ENCODE measurements at places on chromosomes 5 and 9. TPM values are rescaled to one million over a fixed set of nuclear protein-coding genes. Genes with fewer than 3 reads are reported as not detected.

DNA sequence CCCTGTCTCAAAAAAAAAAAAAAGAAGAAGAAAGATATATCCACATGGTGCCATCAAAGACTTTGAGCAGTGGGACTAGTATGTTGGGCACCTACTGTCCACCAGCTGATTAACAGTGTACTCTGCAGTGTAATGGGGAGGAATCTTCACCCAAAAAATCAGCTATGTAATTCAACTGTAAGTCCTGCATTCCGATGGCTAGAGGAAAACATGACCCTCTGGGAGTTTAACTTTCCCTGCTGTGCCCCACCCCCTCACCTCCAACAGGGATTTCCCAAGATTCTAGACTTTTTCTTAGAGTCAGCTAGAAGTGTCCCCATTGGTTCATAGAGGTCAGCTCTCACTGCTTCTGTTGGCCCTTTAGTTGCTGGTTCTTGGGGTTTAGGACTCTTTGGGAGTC is 221.2 kb upstream of the CLINT1 start:
- DNase-seq, result no peak

LMX1B gene
- total RNA-seq, result 1.2 TPM

DNA sequence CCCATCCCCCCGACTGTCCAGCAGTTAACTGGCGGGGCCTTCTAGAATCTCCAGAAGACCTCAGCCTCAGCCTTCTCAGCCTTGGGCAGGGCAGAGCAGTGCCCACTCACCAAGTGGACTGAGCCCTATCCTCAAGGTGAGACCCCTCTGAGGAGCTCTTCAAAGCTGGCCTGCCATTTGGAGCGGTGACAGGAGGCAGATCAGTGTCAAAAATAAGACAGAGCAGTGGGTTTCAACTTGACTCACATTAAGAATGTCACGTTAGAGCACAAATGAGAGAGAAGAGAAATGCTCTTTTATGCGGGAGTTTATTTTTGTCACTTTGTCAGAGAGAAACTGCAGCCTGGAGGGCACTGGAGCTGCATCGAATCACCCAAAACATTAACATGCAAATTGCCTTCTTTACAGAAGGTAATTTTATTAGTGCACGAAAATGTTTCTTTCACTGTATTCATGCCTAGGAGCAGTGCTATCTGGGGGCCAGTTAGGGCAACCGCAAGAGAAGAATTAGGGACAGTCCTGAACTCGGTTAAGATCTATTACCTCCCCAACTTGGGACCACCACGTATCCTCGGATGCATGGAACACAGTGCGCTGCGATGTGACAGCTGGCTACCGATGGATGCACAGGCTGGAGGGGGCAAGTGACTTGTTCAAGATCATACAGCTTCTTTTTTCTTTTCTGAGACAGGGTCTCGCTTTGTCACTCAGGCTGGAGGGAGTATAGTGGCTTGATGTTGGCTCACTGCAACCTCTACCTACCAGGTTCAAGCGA is 188.5 kb downstream of the DAB2IP start:
- DNase-seq, result no peak

GRCh38 chr5:87949676-87950631 is 318.7 kb downstream of the TMEM161B start:
- DNase-seq, result no peak

SGTB gene
- 4.3 TPM for total RNA-seq

MXD3 gene
- 2.0 TPM for total RNA-seq

- no peak for DNase-seq
Observed at GRCh38 chr5:135498637-135498995, 37.1 kb downstream of the NEUROG1 start.

PCDHB3 gene
- 0.70 TPM for total RNA-seq

SLCO6A1 gene
- not detected for total RNA-seq

DNA sequence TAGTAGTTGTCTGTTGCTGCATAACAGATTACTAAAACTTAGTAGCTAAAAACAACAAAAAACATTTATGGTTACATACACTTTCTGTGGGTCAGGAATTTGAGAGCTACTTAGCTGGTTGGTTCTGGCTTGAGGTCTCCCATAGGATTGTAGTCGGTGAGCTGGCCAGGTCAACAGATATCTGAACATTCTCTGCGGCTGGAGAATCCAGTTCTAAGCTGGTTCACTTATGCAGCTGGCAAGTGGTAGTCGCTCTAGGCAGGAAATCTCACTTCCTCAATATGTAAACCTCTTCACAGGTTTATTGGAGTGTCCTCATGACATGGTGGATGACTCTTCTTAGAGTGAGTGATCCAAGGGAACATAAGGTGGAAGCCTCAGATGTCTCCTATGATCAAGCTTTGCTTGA is 65.7 kb upstream of the TNFAIP8 start:
- no peak for DNase-seq

- no peak for DNase-seq
Observed at GRCh38 chr5:68771221-68771620, 322.6 kb upstream of the SLC30A5 start.

- DNase-seq, result peak; percentile 75
Observed at GRCh38 chr5:53482717-53483638, 2.5 kb downstream of the FST start.

ADGRV1 gene
- total RNA-seq, result not detected

GRCh38 chr9:127179633-127180441 is 57.4 kb upstream of the ANGPTL2 start:
- no peak for DNase-seq

- DNase-seq, result no peak
Observed at GRCh38 chr9:132324425-132324824, 30.4 kb downstream of the SETX start.

DNA sequence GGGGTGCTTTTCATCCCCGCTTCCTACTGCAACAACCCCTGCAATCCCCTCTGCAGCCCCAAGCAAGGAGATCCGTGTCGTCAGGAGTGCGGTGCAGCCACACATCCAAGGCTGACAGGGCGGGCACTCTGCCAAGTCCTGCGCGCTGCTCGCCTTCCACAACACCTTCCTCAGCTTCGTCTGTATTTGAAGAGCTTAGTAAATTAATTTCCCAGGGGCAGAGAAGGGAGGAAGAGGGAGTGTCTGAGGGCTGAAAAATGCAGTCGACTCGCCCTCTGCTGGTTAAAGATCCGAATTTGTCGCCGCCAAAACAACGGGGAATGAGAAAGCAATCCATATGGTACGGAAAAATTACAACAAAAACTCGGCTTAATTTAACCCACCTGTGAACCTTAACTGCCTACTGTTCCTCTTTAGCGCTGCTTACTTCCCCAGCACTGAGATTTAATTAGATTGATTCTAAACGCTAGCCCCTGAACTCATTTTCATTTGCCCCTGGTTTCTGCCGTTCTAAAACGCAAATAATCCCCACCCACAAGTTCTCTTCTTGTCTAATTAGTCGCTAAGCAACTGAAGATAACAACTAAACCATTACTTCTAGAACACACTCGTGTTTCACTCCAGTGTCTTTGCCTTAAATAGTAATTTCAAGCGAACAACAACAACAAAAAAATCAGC is 10.9 kb upstream of the PCDHB1 start:
- DNase-seq, result no peak

- no peak for DNase-seq
Observed at GRCh38 chr9:131757549-131757948, 17.7 kb upstream of the RAPGEF1 start.

MFAP3 gene
- 25.8 TPM for total RNA-seq

DNA sequence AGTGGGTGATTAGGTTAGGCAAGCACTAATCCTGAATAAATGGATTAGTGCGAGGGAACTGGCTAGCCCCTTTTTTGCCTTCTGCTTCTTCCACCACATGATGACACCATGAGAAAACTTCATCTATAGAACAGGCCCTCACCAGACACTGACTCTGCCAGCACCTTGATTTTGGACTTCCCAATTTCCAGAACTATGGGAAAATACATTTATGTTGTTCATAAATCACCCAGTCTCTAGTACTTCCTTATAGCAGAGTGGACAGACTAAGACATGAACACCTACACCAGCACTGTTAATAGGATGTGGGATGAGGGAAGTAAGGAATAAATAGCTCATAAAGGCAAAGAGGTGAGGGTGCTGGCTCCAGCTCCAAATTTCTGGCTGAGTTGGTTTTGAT is 1.4 kb downstream of the ZNF622 start:
- no peak for DNase-seq

DNAJB5 gene
- total RNA-seq, result 66.5 TPM

HBEGF gene
- 20.2 TPM for total RNA-seq

MGAT1 gene
- total RNA-seq, result 76.0 TPM

ALG2 gene
- 13.7 TPM for total RNA-seq

PCDHGC4 gene
- 2.4 TPM for total RNA-seq

SGCD gene
- total RNA-seq, result 75.2 TPM

DNA sequence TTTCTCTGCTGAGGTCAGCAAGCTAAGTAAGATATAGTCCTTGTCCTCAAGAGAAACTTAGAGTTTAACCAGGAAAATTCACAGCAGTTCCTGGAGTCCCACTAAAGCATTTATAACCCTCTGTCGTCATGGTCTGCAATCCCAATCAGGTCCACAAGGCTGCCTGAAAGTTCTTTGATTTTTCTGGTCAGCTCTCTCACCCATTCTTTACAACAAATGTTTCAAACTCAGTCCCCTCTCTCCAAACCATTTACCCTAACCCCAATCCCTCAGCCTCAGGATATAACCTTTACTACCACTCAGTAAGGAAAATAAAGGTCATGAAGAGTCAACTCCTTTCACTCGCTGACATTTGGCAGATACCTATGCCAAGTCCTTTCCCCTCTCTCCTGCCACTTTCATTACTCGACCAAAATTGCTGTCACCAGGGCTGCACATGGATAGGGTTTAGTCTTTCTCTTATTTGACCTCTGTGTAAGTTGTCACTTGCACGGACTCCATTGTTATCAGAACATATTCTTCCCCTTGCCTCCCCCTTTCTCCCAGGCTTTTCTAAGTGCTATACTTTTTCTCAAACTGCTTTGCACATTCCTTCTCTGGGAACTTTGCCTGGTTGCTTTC is 936.6 kb downstream of the NR2F1-AS1 start:
- DNase-seq, result no peak

DNA sequence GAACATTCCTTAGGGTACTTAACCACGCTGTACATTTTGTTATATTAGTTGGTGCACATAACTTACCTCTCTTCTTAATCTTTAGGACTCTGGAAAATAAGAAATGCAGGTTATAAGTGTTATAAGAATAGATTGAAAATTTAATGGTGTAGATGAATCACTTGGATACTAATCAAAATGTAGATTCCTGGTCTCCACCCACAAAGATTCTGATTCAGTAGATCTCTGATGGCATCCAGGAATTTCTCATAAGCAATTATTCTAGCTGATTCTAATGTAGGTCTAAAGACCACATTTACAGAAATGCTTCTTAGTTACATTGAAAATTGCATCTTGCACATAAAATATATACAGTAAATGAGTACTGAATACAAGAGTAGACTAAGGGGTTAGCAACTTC is 38.9 kb upstream of the ASTN2 start:
- no peak for DNase-seq

EIF4E1B gene
- not detected for total RNA-seq

NKD2 gene
- 4.4 TPM for total RNA-seq

- no peak for DNase-seq
Observed at GRCh38 chr5:175448276-175448675, 4.3 kb upstream of the DRD1 start.

REXO4 gene
- total RNA-seq, result 18.7 TPM

DNA sequence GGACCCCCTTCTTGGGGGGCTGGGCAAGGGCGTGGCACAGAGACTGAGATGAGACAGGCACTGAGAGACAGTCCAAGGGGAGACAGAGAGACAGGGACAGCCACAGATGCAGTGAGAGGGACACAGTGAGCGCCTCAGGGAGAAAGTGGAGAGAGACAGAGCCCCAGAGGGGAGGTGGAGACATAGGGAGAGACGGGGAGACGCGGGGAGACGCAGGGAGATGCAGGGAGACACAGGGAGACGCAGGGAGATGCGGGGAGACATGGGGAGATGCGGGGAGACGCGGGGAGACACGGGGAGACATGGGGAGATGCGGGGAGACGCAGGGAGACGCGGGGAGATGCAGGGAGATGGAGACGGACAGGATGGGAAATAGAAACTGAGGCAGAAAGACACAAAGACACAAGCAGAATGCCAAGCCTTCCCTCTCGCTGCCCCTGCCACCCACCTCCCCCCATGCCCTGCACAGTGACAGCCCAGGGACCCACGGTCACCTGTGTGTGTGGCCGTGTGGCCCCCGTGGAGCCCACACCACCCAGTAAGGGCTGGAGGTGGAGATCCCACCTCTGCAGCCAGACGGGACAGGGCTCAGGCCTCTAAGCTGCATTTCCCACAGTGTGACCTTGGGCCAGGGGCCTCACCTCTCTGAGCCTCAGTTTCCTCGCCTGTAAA is 8.8 kb downstream of the FIBCD1 start:
- DNase-seq, result peak; percentile 40

- DNase-seq, result no peak
Observed at GRCh38 chr9:75096796-75097195, 8.5 kb downstream of the OSTF1 start.

PPIP5K2 gene
- 49.4 TPM for total RNA-seq

WNT8A gene
- total RNA-seq, result not detected

SHC3 gene
- total RNA-seq, result 1.1 TPM

SV2C gene
- total RNA-seq, result 0.22 TPM

GRCh38 chr9:129487658-129488483 is 133.0 kb downstream of the C9orf50 start:
- peak; percentile 81 for DNase-seq

LCN1 gene
- not detected for total RNA-seq

KCNIP1 gene
- total RNA-seq, result not detected

DNA sequence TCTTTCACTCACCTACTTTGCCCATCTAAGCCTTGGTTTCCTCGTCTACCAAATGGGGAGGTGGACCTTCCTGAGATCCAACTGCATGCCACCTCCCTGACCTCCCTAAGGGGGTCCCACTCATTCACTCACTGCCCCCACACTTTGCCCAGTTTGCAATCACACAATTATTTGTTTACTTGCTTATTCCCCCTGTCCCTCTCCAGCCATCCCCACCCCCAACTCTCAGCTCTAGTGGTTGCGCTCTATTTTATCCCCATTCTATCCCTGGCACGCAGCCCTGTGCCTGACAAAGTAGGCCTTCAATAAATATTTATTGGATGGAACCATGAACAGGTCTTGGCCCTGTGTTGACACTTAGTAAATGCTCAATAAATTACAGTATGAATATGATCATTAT is 130.8 kb upstream of the LARP1 start:
- DNase-seq, result no peak

TEX48 gene
- not detected for total RNA-seq

DNA sequence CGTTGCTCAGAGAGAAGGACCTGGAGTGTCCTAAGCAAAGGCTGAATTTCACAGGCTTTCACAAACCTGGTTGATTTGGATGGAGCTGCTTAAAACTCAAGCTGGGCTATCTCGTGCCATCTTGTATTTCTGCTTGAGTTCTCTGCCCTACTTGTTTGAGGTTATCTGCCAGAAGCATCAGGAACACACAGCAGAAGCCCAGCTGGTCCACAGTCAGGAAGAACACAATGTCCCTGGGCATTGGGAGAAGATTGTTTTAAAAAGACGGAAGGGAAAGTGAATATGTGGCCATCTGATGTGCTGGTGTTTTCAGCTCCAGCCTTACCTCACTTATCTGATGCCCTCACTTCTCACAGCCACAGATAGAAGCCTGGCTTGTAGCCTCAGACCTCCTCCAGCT is 32.9 kb upstream of the SLC36A1 start:
- no peak for DNase-seq

FRRS1L gene
- total RNA-seq, result 1.8 TPM
